ENCODE measurements at places on chromosomes 3 and 15.

DNA sequence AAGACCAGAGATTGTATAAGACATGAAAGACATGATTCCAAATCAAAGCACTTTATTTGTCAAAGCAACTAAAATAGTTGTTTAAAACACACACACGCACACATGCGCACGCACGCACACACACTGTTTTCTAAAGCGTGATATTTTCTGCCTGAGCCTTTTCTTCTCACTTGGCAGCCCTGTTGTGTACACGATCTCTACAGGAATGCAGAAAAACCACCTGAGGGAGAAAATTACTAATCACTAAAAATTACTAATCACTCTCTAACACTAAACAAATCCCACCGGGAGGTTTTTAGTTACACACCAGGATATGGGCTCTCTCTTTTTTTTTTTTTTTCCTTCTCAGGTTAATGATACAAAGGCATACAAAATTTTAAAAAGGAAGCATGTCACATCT lies 160.1 kb upstream of the ATP11B start:
- no peak for DNase-seq

DNA sequence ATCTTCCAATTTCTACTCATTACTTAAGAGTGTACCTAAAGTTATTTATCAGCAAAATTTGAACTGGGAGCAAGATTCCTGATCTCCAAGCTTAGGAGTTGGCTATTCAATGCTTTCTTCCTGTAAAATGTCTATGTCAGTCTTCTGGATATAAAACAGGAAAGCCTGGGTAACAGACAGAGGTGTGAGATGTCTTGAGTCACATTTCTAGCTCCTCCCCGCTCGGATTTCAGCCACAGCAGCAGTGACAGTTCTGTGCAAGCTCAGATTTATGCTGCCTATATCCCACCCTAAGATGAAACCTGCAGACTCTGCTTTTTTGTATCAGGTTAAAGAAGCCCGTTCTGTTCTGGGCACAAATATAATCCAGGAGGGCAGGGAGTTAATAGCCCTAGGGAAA lies 2.1 kb upstream of the ARMC8 start:
- no peak for DNase-seq

- no peak for DNase-seq
These were observed 53.6 kb downstream of the LMCD1 start for GRCh38 chr3:8555113-8555661.

DNA sequence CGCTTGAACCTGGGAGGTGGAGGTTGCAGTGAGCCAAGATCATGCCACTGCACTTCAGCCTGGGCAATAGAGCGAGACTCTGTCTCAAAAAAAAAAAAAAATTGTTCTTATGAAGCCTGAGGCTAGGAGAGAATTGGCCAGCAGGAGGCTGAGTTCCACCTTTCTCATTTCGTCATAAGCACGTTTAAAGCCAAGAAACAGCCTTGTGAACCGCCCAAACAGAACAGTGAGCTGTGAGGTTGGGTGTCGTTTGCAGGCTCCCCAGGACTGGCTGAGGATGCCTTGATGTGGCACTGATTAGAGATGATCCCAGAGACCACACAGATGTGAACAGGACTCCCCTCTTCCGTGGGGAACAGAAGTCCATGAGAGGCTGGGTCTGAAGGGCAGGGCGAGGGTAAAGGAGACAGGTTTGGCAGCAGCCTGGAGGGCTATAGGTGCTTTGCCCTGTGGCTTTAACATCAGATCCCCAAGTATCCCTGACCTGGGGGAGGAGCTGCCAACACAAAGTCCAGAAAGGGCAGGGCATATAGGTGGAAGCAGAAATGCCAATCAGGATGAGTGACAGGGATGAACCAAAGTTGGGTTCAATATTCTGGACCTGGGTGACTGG lies 52.9 kb downstream of the CLEC3B start:
- no peak for DNase-seq

DNA sequence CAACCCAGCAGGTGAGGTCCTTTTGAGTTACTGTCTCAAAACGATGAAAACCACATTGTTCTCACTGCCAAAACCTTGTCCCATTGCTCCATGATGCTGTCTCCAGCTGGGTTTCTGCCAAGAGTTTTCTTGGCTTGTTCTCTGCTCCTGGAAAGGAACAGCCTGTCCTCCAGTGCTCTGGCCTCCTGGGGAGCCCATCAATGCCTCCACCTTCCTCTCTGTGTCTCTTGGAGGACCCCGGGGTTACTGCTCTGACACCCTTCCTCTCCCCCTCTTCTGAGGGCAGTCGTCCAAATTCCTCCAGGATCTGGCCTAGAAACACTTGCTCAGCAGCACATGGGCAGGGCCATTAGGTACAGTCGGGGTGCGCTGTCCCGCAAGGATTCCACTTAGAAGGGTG lies 63.9 kb upstream of the RGMA start:
- DNase-seq = no peak

DNA sequence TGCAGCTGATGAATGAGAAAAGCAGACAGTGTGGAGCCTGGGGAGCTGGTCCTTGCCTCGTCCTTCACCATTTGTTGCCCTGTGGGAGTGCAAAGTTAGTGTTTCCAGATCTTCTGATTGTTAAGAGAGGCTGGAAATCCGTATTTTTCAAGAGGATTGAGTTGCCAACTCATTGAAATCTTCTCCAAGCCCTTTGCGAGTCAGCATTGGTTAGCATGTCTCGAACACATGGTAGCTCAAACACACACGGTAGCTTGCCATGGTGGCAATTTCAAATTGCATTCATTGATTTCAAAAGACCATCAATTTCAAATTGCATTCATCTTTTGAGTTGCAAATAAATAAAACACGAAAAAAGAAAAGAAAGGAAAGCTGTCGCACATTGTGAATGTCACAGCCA lies 70.7 kb downstream of the SLCO3A1 start:
- no peak for DNase-seq

GRCh38 chr3:94024385-94024784 lies 4.0 kb downstream of the STX19 start:
- DNase-seq = no peak

- DNase-seq = no peak
These were observed 263.9 kb upstream of the TGFBR2 start for GRCh38 chr3:30342318-30343060.

DNA sequence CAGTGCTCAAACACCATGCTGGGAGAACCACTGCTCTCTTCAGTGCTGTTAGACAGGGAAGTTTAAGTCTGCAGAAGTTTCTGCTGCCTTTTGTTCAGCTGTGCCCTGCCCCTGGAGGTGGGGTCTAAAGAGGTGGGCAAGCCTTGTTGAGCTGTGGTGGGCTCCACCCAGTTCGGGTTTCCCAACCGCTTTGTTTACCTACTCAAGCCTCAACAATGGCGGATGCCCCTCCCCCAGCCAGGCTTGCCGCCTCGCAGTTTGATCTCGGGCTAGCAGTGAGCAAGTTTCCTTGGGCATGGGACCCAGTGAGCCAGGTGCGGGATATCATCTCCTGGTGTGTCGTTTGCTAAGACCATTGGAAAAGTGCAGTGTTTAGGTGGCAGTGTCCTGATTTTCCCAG lies 670.2 kb upstream of the ALCAM start:
- DNase-seq = no peak

DNA sequence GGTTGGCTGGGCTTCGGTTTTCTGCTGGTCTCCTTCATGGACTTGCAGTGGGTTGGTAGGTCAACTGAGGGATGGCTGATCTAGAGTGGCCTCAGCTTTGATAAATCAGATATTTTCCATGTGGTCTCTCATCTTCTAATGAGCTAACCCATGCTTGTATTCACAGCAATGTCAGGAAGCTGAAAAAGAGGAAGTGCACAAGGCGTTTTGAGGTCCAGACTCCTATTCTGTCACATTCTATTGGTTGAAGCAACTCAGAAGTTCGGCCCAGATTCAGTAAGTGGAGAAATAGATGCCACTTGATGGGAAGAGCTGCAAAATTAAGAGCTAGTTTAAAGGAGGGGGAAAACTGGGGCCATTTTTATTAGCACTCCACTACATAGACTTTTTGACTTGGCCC lies 361.2 kb downstream of the DIPK2A start:
- no peak for DNase-seq

GRCh38 chr15:59349680-59350420 lies 22.8 kb downstream of the MYO1E start:
- no peak for DNase-seq

DNA sequence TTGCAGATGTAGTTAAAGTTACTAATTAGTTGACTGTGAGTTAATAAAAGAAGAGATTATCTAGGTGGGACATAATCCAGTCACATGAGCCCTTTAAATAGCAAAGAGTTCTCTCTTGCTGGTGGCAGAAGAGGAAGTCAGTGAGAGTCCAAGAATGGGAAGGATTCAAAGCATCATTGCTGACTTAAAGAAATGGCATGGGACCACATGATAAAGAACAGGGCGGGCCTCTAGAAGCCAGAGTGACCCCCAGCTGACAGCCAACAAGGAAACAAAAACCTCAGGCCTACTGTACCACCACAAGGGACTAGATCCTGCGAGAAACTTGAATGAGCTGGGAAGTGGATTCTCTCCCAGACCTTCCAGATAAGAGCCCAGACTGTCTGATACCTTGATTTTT lies 447.2 kb upstream of the CCDC54 start:
- no peak for DNase-seq

- no peak for DNase-seq
These were observed 148.0 kb downstream of the ZBTB20 start for GRCh38 chr3:114998971-114999579.

DNA sequence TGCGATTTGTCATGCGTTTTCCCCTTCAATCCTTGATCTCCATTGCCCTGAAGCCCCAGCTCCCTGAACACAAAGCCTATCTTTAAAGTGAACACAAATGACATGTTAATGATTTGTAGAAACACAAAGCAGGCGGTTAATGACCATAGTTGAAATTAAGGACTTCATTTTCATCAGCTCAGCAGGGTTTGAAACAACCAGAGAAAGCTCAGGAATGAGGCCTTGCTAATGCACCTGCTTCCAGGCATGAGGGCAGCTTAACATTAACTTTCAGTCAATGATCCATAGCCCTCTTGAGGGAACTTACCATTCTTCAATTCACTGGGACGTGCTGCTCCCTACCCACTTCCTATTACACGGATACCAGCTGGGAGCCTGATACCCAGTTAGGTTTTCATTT lies 427.2 kb upstream of the CBLB start:
- DNase-seq = no peak

- DNase-seq = no peak
These were observed 11.0 kb downstream of the SHOX2 start for GRCh38 chr3:158095111-158095813.

- DNase-seq = no peak
These were observed 36.7 kb upstream of the ZNF710 start for GRCh38 chr15:89964232-89964954.

GRCh38 chr3:147215660-147216059 lies 190.7 kb downstream of the ZIC4 start:
- DNase-seq = no peak

DNA sequence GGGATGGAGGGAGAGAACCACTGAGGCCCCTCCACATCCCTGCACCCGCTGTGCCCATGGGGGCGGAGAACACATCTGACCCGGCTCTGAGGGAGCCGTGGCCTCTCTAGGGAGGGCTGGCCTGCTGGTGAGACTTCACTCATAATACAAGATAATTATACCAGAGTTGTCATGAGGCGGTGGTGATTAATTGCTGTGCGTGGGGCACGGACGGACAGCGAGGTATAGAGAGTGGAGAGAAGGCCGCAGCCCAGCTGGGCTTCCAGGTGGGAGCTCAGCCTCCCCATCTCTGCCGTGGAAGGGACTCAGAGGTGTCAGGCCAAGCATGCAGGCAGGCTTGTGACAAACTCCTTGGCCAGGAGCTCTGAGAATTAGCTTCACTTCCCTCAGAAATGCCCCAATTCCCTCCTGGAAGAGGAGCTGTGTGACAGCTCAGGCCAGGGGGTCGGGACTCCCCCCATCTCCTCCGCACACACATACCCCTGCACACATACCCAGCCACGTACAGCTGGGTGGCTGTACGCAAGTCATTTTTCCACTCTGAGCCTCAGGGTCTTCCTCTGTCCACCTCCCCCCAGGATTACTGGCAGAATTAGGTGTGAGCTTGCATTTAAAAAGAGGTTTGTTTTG lies 6.0 kb upstream of the GATA2 start:
- DNase-seq = no peak

DNA sequence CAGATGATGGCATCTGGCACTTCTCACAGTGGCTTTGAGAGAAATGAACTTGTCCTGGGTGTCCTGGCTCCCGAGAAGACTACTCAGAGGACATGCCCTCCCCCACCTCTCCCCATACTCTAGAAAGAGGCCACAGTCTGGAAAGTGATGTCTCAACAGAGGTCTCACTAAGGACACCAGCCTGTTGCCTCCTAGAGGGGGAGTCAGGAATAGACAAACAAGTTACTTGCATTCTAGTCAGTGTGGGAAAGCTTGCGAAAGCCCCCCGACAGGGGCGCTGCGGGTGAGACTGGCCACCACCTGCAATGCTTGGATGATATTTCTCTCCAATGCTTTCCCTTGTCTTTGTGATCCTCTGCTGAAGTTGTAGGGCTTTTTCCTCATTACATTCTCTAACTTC lies 17.2 kb downstream of the B4GALT4 start:
- no peak for DNase-seq

GRCh38 chr3:18847583-18848197 lies 300.6 kb upstream of the KCNH8 start:
- no peak for DNase-seq

GRCh38 chr3:40645883-40646282 lies 121.1 kb downstream of the ZNF621 start:
- DNase-seq = no peak

DNA sequence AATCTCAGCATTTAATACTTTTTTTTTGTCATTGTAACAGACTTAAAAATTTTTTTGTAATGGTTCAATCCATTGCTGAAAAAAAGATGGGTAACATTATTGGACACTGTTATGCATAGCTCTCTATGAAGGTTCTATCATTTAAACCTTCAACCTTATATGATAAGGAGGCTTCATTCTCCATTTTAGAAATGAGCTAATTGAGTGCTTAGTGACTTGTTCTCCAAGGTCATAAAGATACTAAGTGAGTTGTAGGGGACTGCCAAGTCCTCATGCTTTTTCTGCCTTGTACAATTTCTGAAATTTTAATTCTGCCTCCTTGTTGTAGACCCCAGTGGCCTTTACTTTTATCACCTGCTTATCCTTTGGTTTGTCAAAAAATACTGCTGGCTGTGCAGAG lies 56.7 kb downstream of the MGA start:
- DNase-seq = no peak

DNA sequence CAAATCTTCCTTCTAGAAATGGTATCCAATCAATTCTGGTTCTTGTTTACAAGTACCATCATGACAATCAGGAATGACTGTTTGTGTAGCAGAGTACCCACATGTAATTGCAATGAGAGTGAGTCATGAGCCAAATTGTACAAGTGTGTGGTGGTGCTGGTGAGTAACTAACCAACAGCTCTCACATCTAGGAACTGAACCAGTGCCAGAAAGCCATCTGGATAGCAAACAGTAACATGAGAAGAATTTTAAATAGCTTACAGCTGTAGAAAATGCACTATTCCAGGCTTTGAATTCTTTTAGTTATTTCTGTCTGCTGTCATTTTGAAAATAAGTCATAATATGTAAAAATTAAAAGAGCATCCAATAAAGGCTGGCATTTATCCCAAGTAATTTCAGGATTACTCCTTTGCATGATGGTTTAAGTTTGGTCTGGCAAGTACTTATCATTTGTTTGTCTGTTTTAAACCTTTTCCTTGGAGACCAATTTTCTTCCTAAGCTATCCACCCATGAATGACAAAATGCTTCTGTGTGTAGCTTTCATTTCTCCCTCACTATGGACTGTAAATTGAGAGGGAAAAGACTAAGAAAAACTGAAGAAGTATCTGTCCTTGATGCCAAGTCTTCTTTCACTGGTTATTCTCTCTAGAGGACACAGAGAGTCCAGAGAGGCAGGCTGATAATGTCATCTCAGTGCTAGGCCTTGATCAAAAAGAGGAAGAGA lies 60.0 kb downstream of the PIK3CB start:
- DNase-seq = peak; percentile 97

GRCh38 chr3:113211330-113212149 lies at the start of gene BOC:
TSS of gene BOC (plus strand) at chr3:113211557. CDS start at chr3:113249803, 38,246 bp downstream.
- no peak for DNase-seq

All from NCI-H1694 (cell line).